GM12892 (cell line): ENCODE measurements at places on chromosomes 6 and 20.

DNA sequence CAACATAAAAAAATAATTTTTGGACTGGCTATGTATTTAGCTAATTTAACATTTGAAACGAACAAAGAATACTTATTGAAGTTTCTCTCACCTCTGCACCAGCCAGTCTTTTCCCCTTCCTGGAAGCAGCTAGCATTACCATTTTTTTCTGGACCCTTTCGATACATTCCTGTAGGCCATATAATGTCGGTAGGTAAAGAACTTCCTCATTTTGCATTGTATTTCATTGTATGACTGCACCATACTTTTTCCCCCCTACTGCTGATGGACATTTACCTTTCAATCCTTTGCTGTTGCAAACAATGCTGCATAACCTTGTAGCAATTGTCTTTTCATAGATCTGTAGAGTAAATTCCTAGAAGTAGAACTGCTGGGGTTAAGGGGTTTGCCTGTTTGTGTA lies 17.6 kb downstream of the CBFA2T2 start:
- no peak for DNase-seq

- no peak for DNase-seq
Observed at GRCh38 chr20:47789081-47789763, 3.9 kb upstream of the SULF2 start.

- DNase-seq: no peak
Observed at GRCh38 chr20:23542801-23543200, 25.5 kb downstream of the CST9L start.

GRCh38 chr6:157946053-157946617 lies 35.5 kb upstream of the SYNJ2 start:
- no peak for DNase-seq

DNA sequence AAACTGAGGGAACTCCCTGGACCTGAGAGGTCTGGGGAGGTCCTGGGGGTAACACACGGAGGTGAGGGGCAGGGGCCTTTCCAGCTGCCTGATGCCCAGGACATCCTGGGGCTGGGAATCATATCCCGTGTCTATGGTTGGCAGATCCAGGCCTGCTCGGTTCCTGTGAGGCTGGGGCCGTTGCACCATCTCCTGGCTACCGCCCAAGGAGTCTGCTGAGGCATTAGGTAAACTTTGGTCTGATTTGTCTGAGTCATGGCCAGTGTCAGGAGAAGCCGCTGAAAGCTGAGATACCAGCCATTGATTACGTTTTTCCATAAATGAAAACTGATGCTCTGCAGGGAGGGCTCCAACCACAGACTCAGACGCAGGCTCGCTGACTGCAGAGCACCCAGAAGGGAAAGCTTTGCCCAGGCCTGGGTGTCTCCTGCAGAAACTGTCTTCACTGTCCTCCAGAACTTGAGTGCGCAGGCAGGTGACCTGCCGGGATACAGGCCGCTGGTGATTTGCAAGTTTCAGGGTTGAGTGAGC lies 14.2 kb downstream of the TRAF3IP2 start:
- DNase-seq: no peak

- DNase-seq: no peak
Observed at GRCh38 chr6:163745536-163746400, 331.2 kb downstream of the QKI start.

GRCh38 chr6:149733089-149733720 lies 13.1 kb downstream of the NUP43 start:
- no peak for DNase-seq

- DNase-seq: no peak
Observed at GRCh38 chr20:31581391-31581790, 23.7 kb upstream of the ID1 start.

GRCh38 chr20:11304795-11305194 lies 612.9 kb upstream of the BTBD3 start:
- no peak for DNase-seq

GRCh38 chr20:58719971-58720371 lies 27.4 kb downstream of the NPEPL1 start:
- DNase-seq: no peak

- DNase-seq: no peak
Observed at GRCh38 chr6:87473419-87473903, 687 bp downstream of the SLC35A1 start.

DNA sequence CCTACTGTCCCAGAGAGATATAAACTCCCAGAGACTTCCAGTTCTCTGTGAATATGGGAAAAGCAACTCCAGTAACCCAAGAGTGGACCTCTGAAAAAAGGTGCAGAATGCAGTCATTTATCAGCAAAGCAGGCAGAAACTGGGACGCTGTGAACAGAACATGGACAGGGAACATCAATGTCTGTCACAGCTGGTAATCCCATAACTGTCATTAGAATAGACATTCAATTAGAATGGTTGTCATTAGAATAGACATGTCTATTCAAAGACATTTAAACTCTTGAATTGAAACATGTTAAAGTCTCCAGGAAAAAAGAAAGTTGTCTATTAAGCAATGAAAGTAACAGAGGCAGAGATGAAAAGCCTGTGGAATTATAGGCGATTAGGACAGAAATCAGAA lies 302.1 kb downstream of the BTBD3 start:
- no peak for DNase-seq

GRCh38 chr20:35773154-35773751 lies 1.4 kb downstream of the PHF20 start:
- DNase-seq: no peak
